ENCODE measurements at places on chromosomes 13 and 19. TPM values are rescaled to one million over a fixed set of nuclear protein-coding genes. Genes with fewer than 3 reads are reported as not detected.

DNA sequence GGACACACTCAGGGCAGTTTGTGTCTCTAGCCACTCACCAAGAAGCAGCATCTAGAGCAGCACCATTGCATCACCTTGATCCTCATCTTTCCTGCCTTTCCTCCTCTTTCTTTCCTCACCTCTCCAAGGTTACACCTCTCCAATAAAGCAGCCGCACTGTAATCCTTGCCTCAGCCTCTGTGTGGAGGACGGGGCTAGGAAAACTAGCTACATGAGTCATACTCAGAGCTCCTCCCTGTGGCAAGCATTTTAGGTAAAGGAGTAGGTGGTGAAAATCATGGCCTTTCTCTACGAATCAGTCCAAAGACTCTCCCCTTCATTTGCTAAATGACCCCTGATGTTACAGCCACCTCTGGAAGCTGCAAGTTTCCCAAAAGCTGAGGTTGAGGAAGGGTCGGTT is 108.9 kb downstream of the DNAJC15 start:
- DNase-seq = no peak

- no peak for DNase-seq
These were observed 604 bp downstream of the THSD1 start for GRCh38 chr13:52405369-52405766.

GRCh38 chr13:59755632-59756290 is 408.0 kb downstream of the DIAPH3 start:
- no peak for DNase-seq

The CEP89 gene
- total RNA-seq = 22.3 TPM

GRCh38 chr13:78841358-78841963 is 182.5 kb upstream of the OBI1 start:
- no peak for DNase-seq

The THAP8 gene
- total RNA-seq = 11.7 TPM

Measured in Caki2 (cell line).